CD4-positive, alpha-beta T cell treated with Interferon gamma for 1 hour (primary cell): ENCODE measurements at places on chromosomes 11 and 22.

DNA sequence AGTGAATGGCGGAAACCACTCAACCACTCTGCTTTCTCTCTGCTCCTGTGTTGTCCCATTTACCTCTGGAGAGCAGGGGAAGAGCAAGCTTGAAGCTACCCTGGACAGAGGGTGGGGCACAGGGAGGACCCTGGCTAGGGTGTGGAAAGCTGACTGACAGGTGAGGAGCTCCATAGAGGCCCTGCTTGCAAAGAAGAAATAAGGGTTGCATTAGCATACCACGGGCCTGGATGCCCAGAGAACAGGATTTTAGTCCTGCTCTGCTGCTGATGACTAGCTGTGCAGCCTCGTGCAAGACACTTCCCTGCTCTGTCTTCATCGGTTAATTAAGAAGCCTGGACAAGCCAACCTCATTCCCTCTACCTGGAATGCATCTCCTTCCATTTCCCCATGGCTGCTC lies 135.0 kb downstream of the BUD13 start:
- DNase-seq = no peak

DNA sequence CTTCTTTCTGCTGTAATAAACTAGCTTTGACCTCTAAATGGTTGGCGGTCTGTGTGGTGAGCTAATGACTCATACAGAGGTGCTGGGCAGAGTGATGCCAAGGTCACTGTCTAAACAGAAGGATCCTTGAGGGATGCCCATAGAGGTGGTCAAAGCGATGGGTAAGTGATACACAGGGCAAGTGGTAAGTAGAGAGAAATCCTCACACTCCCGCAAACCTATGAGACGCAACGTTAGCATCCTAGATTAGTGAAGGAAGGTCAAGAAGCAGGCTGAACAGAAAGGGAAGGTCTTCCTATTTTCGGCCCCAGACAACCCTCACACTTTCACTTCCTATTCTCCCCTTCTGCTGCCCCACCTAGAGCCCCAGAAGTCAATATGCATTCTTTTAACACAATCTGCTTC lies 65.6 kb upstream of the SESN3 start:
- peak; percentile 19 for DNase-seq

- no peak for DNase-seq
Observed at GRCh38 chr11:13207270-13207664, 70.3 kb upstream of the BMAL1 start.

DNA sequence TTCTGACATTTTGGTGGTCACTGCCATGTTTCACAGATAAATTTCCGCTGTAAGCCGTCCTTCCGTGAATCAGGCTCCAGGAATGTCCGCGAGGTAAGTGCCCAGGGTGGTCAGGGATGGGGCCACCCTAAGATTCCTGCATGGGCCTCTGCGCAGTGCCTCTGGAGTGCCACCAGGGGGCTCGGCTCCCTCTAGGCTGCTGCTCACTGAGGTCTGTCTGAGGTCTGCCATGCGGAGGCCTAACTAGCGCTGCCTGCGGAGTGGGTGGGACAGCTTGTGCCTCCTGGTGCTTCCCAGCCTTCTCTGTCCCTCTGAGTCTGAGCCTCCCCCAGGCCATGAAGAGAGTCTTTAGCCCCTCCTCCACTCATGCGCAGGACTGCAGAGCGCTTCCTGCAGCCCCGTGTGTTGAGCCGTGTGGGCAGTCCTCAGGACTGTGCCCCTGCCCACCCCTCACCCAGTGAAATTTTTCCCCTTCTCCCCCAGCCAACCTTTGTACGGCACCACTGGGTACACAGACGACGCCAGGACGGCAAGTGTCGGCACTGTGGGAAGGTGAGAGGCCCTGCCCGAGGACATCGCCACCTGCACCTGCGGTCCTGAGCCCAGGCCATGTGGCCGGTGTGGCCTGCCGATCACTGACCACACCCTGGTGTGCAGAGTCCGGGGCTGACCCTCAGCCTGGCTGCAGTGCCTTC lies 11.9 kb upstream of the MDK start:
- peak; percentile 40 for DNase-seq

GRCh38 chr22:39318507-39319283 lies 728 bp downstream of the RPL3 start:
- peak; percentile 47 for DNase-seq

DNA sequence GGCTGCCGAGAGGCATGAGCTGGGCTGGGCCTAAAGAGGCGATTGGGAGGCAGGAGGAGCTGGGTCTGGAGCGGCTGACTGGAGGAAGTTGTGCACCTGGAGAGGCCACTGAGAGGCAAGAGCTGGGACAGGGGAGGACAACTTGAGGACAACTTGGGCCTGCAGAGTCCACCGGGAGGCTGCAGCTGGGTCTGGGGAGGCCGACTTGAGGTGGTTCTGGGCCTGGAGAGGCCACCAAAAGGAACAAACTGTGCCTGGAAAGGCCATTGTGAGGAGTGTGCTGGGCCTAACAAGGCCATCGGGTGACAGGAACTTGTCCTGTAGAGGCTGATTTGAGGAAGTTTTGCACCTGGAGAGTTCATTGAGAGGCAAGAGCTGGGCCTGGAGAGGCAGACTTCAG lies 41.5 kb downstream of the OR4C45 start:
- no peak for DNase-seq

GRCh38 chr11:113178381-113179070 lies 135.9 kb upstream of the TTC12 start:
- DNase-seq = no peak

DNA sequence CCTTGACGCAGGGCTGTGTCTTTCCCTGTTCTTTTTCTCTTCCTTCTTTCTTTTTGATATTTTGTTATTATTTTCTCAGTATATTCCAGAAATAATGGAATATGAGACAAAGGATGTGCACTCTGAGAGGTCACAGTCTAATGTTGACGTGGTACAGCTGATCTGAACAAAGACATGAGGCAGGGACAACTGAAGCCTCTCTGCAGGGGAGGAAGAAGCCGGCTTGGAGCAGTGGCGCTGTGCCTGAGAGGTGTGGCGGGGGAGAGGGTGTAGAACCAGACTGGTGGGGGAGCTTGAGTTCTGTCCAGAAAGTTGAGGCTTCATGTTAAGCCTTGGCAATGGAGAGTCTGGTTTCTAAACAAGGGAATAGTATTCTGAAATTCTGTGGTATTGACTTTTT lies 34.7 kb downstream of the ADAMTS15 start:
- no peak for DNase-seq

DNA sequence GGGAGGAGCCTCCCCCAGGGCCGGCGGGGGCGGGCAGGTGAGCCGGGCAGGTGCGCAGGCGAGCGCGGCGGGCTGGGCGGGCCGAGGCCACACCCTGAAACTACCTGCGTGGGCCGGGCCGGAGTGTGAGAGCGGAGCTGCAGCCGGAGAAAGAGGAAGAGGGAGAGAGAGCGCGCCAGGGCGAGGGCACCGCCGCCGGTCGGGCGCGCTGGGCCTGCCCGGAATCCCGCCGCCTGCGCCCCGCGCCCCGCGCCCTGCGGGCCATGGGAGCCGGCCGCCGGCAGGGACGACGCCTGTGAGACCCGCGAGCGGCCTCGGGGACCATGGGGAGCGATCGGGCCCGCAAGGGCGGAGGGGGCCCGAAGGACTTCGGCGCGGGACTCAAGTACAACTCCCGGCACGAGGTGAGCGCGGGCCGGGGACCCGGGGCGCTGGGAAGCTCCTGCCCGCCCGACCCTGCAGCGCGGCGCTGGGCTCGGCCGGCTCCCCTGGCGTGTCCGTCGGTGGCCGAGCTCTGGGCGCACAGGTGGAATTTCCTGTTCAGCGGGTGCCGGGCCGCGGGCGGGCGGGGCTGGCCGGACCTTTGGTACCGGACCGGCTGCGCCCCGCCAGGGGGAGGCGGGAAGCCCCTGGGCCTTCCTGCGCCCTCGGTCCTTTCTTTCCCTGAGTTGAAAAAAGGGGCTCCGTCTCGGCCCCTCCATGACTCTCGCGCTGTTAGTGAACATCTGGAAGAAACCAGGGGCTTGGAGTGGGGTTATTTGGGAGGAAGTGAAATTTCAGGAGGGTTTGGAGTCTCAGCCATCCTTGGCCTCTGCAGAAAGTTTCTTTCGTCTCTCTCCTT lies at the start of gene ST14:
TSS of gene ST14 (plus strand) at position 126 of the 841 bp plus-strand sequence. CDS start at position 324, 198 bp downstream.
- peak; percentile 35 for DNase-seq

GRCh38 chr11:102813484-102813883 lies 15.5 kb upstream of the MMP1 start:
- no peak for DNase-seq

DNA sequence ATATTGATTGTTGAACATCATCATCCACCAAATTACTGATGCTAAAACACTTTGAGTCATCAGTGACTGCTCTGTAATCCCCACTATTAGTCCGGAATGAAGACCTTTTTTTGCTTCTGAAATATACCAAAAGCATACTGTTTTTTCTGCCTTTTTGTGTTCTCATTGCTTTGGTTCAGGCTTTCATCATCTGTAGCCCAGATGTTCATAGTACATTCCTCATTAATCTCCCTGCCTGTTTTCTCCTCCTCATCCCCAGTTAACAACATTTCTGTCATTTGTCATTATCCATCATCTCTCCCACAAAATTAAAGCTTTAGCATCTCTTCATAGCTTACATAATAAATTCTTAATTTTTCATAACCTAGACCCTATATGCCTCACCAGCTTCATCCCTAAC lies 9.2 kb downstream of the CEP57 start:
- no peak for DNase-seq

DNA sequence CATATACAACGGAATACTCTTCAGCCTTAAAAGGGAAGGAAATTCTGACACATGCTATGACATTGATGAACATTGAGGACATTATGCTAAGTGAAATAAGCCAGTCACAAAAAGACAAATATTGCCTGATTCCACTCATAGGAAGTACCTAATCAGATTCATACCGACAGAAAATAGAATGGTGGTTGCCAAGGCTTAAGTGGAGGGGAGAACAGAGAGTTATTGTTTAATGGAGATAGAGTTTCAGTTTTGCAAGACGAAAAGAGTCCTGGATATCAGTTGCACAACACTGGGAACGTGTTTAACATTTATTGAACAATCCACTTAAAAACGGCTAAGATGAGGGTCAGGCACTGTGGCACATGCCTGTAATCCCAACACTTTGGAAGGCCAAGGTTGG lies 45.6 kb upstream of the HIPK3 start:
- no peak for DNase-seq

DNA sequence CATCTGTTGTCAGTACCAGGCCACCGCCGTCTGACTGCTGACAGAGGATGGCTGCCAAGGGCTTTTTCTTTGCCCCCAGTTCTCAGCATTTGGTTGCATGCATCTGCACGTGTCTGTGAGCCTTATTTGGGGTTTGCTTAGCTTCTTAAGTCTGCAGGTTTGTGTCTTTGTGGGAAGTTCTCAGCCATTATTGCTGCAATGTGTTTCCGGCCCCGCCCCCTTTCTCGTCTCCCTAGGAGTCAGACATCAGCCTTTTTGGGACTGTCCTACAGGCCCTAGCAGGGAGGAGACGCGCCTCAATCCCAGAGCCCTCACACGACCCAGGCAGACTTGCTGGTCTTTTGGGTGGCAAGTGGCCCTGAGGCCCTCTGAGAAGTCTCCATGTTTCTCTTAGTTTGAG lies 8.0 kb downstream of the MOB2 start:
- DNase-seq = no peak

GRCh38 chr11:131618201-131618600 lies 247.8 kb downstream of the NTM start:
- no peak for DNase-seq

DNA sequence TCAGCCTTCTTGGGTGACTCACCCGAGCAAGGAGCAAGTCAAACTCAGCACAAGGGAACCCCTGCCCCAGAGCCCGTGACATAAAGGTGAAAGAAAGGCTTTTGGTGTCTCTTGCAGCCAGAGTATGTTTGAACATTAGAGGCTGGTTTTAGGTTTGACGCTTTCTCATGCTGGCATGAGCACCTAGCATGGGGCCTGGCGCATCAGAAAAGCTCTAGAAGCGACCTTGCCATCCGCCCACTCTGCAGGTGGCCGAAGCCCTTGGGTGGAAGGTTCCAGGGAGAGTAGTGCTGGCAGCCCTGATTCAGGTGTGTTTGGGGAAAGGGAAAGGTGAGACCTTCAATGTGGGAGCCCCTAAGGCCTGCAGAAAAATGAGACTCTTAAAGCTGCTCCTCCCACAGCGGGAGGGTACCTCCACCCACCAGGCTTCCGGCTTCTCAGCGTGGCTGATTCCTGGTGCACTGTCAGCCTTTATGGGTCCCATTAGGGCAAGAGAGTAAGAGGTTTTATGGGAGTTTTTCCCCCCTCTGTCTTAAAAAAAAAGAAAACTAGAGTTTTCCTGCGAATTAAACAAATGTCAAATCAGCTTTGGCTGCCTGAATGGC lies 88.4 kb downstream of the GRIK4 start:
- no peak for DNase-seq

- DNase-seq = no peak
Observed at GRCh38 chr11:16879690-16880089, 134.5 kb downstream of the PLEKHA7 start.

DNA sequence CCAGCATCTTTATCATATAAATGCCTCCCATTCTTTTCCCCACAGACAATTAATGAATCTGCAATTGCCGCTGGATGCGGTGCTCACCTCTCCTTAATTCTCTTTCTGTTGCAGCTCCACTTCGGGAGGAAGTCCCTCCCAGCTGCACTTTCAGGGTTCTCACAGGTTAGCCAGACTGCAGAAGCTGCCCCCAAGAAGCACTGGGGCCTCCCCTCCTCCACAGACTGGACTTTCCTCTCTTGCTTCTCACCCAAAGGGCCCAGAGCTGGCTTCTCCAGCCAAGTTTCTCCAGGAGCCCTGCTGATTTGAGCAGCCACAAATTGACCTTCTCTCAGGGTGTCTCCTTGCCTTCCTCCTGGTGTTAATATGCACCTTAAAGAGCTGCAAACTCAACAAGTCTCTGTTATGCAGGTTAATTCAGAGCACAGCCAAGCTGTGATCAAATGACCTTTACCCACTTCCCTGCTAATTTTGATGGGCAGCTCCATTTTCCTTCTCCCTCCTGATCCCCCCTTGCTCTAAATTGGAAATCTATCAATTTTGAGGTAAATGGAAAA lies 298.9 kb downstream of the BUD13 start:
- no peak for DNase-seq

GRCh38 chr22:39617342-39617741 lies 46.8 kb downstream of the CACNA1I start:
- no peak for DNase-seq

GRCh38 chr22:43681731-43682360 lies 130.3 kb downstream of the EFCAB6 start:
- DNase-seq = no peak

- no peak for DNase-seq
Observed at GRCh38 chr22:24947383-24947782, 889 bp upstream of the LHFPL7 start.

DNA sequence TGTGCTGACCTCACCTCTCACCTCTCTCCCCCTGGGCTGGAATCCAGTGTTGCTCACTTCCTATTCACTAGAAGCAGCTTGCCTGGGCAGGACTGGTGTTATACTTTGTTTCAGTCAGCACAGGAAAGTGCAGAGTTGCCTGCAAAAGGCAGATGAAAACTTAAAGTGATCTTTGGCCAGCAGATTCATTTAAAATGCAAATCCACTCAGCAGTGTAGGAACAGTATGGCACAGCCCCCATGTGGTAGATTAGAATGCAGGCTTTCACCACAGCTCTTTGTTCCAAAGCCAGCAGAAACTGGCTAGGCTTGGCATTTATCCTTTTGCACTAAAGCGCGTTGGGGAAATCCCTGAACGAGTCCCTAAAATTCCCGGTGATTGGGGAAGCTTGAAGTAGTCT lies 301.2 kb downstream of the OR4C45 start:
- no peak for DNase-seq

- DNase-seq = no peak
Observed at GRCh38 chr11:71843858-71844257, 10.9 kb downstream of the DEFB108B start.

- no peak for DNase-seq
Observed at GRCh38 chr11:69010361-69010891, 2.6 kb downstream of the MRGPRF start.
